ENCODE measurements at places on chromosomes 4 and X. TPM values are rescaled to one million over a fixed set of nuclear protein-coding genes. Genes with fewer than 3 reads are reported as not detected.

Gene AFM
- not detected for total RNA-seq

Gene FGFBP1
- 0.49 TPM for total RNA-seq

Gene DCLK2
- total RNA-seq, result 18.2 TPM

Gene MTNR1A
- total RNA-seq, result not detected

Gene FAT1
- total RNA-seq, result 67.0 TPM

Data from M059J (cell line).